ENCODE measurements at places on chromosomes 5 and 9.

- DNase-seq, result no peak
These were observed 163.1 kb upstream of the TLE4 start for GRCh38 chr9:79408617-79409016.

DNA sequence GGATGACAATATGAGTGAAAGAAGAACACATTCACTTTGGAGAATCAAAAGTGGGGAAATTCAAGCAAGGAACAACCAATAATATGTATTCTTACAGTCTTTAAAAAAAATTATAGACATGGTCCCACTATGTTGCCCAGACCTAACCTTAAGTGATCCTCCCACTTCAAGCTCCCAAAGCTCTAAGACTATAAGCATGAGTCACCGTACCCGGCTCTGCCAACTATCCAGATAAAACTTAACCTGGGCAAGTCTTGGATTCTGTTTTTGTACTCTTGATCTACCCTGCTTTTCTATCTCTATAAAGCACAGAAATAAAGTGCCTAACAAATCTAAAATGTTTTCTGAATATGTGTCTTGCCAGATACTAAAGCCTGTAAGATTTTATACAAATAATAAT lies 30.9 kb downstream of the CEMIP2 start:
- no peak for DNase-seq

GRCh38 chr9:70561786-70562395 lies 147.4 kb upstream of the KLF9 start:
- DNase-seq, result no peak

DNA sequence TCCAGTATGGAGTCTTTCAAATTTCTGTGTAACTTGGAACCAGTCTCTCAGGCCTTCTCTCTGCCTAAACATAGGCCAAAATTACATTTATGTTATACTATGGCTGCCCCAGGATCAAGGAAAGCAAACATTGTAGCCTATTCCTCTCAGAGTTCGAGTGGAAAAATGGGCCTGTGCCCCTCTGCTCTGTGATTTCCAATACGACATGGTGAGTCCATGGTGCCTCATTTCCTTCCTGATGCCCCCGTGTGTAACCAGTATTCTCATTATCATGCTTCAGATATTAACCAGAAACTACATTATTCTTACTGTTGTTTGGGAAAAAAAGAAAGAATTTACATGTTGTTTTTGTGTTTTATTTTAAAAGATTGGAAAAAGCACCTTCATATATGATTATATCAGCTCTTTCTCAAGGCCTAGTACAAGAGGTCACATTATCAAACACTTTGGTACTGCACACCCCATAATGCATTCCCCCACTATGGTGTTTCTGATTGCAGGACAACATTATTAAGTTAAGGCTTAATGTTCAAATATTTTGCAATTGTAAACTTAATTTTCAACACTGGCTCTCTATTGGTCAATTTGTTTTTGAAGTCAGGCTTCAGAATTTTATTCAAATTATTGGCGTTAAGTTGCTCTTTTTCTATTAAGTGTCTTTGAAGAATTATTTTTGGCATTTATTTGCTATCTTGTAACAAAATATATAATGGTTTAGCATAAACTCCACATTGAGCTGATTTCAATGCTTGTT lies 151.8 kb upstream of the SLC27A6 start:
- DNase-seq, result no peak

GRCh38 chr5:113302120-113302519 lies 132.7 kb downstream of the TSSK1B start:
- no peak for DNase-seq

DNA sequence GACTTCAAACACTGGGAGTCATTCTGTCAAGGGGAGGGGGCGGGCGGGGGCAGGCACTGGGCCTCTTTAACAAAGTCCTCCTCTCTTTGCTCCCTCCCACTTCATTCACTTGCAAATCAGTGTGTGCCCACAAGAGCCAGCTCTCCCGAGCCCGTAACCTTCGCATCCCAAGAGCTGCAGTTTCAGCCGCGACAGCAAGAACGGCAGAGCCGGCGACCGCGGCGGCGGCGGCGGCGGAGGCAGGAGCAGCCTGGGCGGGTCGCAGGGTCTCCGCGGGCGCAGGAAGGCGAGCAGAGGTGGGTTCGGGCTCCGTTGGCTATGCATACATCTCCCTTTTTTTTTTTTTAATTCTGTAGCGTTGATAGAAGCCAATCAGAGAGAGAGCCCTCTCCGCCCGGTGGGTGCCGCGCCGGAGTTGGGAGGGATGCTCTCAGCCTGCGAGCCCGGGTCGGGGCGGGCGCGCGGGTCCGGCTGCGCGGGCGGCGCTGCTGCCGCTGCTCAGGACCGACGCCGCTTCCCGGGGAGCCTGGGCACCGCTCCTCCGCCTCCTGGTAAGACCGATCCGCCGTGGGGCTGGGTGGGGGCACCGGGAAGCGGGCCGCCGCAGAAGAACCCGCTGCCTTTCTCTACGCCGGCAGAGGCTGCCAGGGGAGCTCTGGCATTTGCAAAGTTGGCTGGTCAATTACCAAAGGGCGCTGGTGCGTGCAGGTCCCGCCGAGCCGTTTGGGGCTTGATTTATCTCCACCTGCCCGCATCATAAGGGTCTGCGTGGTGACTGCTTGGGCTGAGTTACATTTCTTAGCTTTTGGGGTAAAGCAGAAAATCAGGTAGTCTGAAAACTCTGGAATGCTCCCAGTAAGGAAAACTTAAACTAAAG lies at the start of gene CDH6:
TSS of gene CDH6 (plus strand) at position 96 of the 877 bp plus-strand sequence. CDS start 73,788 bp downstream, outside the sequence.
- peak; percentile 71 for DNase-seq

GRCh38 chr5:20469390-20469789 lies 481.4 kb upstream of the CDH18 start:
- no peak for DNase-seq

GRCh38 chr5:17395106-17395880 lies 102.7 kb upstream of the TAF11L2 start:
- DNase-seq, result no peak

- DNase-seq, result no peak
These were observed 53.7 kb downstream of the ZNF462 start for GRCh38 chr9:106916466-106917235.

DNA sequence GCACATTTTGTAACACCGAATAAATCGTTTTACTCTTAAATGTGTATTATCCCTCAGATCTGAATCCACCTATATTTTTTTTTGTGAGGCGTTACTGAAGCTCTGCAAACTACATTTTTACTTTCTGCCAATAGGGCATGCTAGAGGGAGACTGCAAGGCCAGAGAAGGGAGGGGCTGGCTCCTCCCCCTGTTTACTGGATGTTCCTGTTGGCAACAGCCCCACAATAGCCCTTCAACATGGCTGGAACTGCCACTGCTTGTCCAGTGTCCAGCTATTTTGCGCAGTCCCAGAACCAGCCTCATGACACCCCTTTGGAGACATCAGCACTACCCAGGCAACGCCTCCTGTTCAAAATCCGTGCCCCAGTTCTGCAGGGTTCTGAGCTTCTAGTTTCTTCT lies 85.4 kb upstream of the MIER3 start:
- no peak for DNase-seq

DNA sequence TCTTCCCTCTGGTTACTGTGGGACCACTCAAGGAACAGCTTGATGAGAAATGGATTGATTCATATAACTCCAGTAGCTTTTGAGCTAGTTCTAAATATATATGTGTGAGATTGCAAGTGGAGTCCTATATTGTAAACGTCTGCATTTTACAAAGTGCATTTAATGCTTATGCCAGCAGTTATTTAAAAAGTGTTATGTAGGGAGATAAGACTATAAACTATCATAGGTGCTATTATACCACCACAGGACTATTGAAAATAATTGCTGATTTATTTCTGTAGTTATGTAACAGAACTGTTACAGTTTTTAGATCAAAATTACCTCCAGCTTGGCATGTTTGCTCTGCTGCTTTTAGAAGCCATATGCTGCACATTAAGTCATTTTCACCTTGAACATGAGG lies 36.2 kb downstream of the PTCD2 start:
- no peak for DNase-seq

DNA sequence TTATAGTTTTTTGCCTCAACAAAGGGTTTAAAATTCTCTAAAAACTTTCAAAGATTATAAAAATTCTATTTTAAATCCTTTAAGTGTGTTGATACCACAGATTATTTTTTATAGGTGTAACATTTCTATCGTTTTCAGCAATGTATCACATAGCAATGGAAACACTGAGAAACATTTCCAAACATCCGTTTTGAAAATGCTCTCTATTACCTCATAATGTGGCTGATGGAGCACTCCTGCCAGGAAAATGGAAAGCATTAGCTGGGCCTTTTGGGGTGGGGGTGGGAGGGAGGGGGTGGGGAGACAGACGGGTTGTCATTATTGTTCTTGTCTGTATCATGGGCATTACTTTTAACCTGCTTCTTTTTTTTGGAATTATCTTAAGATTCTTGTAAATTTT lies 516.5 kb downstream of the ACTL7B start:
- DNase-seq, result no peak

GRCh38 chr9:131227112-131227958 lies 49.0 kb downstream of the FAM78A start:
- peak; percentile 77 for DNase-seq

DNA sequence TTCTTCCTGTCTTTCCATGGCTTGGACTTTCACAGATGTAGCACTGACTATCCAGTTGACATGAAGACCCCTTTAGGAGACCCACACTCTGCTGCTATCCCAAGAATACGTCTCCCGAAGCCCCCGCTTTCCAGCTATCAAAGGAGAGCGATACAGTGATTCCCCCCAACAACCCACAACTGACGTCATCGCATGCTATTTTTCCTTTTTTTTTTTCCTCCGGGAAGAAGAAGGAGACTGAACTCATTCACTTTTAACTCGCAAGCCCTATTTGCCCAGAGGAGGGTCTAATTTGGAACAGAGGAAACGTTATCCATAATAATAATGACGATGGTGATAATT lies 2.1 kb downstream of the PAPPA start:
- DNase-seq, result no peak

DNA sequence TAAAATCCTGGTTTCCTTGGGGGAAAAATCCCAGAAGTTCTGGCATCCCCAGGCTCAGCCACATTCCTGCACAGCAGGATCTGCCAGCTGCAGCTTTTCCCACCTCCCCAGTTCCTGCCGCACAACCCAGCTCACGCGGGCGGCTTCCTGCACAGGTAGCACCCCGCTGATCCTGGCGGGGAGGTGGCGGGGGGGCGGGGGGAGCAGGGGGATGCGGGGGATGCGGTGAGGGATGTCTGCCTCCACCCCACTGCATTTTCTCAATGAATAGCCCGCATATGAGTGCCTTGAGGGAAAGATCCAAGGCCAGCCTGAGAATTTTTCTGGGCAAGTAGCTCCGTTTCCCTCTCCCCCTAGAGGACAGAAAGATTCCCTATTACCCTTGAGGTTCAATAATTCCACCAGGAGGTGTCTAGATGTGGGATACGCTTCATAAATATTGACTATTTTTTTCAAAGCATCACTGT lies 21.1 kb downstream of the GFPT2 start:
- DNase-seq, result peak; percentile 22

- DNase-seq, result no peak
These were observed 18.5 kb downstream of the OSTF1 start for GRCh38 chr9:75106857-75107256.

GRCh38 chr5:37490120-37490810 lies 111.1 kb downstream of the WDR70 start:
- DNase-seq, result no peak

- no peak for DNase-seq
These were observed 159.2 kb downstream of the SNX18 start for GRCh38 chr5:54676481-54677340.

DNA sequence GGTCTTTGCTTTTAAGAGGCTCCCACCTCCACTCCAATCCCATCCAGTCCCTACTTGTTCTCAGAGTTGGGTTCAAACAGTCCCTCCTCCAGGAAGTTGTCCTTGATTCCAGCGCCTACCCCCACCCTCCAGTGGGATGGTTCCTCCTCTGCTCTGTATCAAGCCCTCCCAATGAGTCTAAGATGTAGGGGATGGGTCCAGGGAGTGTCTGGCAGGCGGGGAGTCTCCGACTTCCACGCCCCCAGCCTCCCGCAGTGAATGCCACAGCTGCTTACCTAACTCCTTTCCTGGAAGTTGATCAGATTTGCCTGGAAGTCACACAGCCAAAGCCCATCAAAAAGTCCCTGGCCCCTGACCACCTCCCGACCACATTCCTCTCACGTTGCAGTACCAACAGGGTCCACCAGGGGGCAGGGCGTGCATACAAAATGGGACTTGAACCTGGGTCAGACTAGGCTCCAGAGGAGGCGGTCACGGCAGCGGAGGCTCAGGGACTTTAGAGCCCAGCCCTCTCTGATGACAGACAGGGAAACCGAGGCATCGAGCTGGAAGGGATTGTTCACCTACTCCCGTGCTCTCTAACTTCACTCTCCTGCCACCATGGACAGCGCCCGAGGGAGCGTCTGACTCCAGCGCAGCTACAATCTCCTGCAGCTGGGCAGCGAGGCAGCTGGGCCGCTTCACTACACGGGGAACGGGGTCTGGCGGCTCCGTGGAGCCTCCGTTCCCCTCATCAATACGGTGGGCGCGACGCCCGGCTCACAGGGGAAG lies 25.0 kb upstream of the TDRD7 start:
- no peak for DNase-seq

DNA sequence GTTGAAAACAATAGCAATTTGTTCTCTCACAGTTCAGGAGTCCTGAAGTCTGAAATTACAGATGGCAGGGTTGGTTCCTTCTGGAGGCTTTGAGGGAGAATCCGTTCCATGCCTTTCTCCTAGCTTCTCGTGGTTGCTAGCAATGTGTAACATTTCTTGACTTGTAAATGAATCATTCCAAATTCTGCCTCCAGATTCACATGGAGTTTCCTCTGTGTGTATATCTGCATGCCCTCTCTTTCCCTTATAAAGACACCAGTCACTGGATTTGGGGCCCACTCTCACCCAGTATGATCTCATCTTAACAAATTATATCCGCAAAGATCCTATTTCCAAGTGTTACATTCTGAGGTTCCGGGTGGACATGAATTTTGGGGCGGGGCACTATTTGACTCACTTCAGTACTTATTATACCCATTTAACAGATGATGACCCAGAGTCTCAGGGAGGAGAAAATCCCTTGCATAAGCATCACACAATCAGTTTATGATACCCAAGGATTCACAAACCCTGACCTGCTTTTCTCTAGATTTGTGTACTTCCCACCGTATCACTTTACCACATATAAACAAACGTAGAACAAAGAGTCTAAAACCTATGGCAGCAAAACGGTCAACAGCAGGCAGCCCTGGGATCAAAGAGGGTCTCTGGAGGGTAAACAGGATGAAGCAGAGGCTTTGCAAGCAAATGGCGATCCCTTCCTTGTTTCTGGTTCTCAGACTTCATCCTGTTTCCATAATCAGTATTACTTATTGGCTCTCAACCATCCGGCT lies 93.7 kb downstream of the C9orf152 start:
- no peak for DNase-seq

- DNase-seq, result no peak
These were observed 3.0 kb upstream of the AGPAT2 start for GRCh38 chr9:136690104-136690805.

GRCh38 chr5:6713274-6714225 lies at the start of gene TENT4A:
TENT4A (plus strand) TSS chr5:6713432; CDS start chr5:6713984, 552 bp downstream.
- no peak for DNase-seq

GRCh38 chr9:91907484-91908292 lies 42.3 kb downstream of the ROR2 start:
- DNase-seq, result no peak

- DNase-seq, result no peak
These were observed 4.5 kb upstream of the PCDH1 start for GRCh38 chr5:141882594-141883183.
